Esophagus mucosa (tissue), 1 donor: ENCODE measurements at places on chromosomes 5 and 9.

DNA sequence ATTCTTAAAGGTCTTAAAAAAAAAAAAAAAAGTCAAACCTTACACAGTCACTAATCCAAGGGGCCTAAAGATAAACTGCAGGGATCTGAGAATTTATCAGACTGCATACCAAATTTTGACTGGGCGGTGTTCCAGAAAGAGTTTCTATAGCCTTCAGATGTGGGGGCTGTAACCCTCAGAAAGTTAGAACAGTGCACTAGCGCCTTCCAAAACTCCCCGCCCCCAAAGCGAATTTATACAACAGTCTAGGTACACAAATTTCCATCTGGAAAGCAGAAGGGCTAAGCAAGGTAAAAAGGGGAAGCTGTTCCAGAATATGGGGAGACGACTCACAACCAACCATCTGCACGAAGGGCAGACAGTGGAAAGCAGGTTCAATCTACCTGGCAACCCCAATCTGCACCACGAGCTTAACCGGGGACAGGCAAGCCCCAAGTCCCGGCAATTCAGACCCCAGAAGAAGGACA lies 813 bp downstream of the ERMP1 start:
- no peak for ATAC-seq

GRCh38 chr9:115923410-115923809 lies 230.2 kb upstream of the PAPPA start:
- no peak for ATAC-seq

- no peak for ATAC-seq
Observed at GRCh38 chr5:105508519-105508918, 1945.9 kb upstream of the NUDT12 start.

DNA sequence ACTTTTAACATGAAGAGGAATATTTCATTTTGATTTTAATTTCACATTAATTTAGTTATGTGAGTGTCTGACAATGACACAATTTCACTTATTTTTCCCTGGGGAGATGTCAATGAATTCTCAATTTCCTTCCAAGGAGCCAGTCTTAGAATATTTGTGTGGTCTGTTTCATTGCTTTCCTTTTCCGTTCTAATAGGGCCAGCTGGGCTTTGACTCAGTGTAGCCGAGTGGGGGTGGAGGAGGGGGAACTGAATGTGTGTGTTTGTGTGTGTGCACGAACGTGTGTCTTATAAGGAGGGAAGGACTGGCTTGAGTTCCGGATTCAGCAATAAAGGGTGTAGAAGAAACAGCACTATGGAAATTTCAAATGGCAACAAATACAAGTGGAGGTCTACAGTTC lies 100.0 kb downstream of the BASP1 start:
- ATAC-seq = no peak

DNA sequence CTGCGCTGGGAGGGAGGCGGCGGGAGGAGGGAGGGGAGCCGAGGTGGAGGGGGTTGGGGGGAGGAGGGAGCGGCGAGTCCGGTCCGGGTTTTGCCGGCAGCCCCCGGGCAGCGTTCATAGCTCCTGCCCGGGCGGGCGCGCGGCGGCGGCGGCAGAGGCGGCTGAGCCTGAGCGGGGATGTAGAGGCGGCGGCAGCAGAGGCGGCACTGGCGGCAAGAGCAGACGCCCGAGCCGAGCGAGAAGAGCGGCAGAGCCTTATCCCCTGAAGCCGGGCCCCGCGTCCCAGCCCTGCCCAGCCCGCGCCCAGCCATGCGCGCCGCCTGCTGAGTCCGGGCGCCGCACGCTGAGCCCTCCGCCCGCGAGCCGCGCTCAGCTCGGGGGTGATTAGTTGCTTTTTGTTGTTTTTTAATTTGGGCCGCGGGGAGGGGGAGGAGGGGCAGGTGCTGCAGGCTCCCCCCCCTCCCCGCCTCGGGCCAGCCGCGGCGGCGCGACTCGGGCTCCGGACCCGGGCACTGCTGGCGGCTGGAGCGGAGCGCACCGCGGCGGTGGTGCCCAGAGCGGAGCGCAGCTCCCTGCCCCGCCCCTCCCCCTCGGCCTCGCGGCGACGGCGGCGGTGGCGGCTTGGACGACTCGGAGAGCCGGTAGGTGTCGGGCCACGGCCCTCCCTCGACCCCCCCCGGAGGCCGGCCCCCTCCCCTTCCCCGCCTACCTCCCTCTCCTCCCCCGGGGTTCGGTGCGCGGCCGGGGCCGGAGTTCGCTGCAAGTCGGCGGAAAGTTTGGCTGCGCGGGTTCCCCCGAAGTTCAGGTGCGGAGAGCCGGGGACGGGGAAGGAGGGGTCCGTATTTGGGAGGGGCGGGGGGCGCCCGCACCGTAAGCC lies at the start of gene CXXC5:
CXXC5 (plus strand) TSS at position 145 of the 877 bp plus-strand sequence. CDS start 32,175 bp downstream, outside the sequence.
- ATAC-seq = peak; percentile 64

DNA sequence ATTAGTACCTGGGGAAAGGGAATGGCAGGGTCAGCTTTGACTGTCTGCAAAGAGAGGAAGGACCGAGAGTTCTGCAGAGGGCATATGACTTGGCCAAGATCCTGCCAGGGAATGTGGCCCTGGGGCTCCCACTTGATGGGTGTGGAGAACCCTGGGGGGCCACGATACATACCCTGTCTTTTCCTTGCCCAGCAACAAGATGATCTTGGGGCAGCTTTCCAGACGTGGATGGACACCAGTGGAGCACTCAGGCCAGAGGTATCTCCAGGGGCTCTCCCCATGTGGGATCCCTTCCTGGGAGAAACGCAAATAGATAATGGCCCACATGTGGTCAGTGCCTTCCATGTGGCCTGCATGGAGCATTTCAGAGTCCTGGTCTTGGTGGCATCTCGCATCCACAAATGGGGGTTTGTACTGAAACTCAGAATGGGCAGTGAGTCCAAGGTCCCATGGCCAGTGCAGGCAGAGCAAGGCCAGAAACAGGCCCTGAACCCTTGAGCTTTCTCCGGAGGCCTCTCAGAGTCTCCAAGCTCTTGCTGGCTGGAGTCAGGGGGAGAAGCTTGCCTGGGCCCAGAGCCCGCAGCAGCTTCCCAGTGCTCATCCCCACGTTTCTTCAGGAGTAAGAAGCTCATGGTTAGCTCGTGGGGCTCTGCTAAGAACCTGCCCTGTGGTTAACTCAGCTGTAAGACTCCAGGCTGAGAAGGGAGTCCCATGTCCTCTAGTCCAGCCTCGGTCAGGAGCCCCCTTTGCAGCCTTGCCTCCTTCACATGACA lies 18.3 kb upstream of the ORM1 start:
- no peak for ATAC-seq

GRCh38 chr9:117564839-117565238 lies 139.4 kb upstream of the TLR4 start:
- ATAC-seq = no peak

GRCh38 chr5:87307796-87308423 lies 40.2 kb downstream of the RASA1 start:
- no peak for ATAC-seq

DNA sequence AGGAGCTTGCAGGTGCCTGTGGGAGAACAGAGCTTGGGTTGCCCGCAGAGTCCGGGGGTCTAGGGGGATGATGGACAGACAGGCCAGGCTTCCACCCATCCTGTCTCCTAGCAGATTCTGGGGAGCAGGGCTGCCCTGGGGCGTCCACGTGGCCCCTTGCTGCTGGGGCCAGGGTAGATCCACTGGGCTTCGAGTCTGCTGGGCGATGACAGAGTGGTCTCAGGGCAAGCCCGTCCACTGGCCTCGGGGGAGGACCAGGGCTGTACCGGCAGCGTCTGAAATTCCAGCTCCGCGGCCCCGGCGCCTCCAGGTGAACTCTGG lies 124.2 kb upstream of the IRX4 start:
- ATAC-seq = no peak

GRCh38 chr5:122252319-122252718 lies 59.7 kb upstream of the SNCAIP start:
- ATAC-seq = no peak

- no peak for ATAC-seq
Observed at GRCh38 chr9:84002344-84002743, 21.7 kb downstream of the RMI1 start.

GRCh38 chr5:96855031-96855872 lies 21.0 kb upstream of the ERAP2 start:
- ATAC-seq = no peak

- no peak for ATAC-seq
Observed at GRCh38 chr5:162091336-162091735, 23.8 kb downstream of the GABRG2 start.

- ATAC-seq = no peak
Observed at GRCh38 chr5:111859031-111859430, 102.0 kb upstream of the NREP start.

DNA sequence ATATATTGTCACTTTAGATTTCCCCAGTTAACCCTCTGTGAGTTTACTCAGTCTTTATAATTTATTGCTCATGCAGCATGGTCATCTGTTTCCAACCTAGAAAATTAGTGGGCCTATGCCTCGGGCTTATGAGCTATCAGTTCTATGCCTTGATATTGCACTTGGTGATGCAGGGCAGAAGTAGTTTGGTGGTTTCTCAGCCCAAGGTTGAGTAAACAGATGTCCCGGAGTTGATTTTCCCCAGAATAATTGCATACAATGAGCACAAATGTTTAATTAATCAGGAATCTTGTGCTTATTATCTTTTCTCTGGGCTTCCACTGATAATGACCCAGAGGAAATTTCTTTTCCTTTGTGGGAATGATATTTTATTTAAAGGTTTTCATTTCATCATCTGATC lies 474.0 kb downstream of the CCDC171 start:
- no peak for ATAC-seq

DNA sequence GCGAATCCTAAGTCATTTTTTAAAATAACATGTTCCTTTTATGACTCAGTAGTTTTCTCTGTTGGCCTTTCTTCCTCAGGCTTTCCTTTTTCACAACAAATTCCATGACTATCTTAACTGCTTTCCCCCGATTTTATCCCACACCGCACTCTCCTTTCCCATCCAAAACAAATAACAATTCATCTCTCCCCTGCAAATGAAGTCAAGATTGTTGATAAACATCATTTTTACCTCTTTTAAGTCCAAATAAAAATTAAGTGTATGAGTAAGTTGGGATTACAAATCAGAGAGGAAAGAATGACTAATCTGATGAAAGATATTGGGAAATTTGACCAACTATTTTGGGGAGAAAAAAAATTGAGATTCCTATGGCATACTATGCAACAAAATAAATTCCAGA lies 47.3 kb downstream of the SEC61B start:
- ATAC-seq = no peak

DNA sequence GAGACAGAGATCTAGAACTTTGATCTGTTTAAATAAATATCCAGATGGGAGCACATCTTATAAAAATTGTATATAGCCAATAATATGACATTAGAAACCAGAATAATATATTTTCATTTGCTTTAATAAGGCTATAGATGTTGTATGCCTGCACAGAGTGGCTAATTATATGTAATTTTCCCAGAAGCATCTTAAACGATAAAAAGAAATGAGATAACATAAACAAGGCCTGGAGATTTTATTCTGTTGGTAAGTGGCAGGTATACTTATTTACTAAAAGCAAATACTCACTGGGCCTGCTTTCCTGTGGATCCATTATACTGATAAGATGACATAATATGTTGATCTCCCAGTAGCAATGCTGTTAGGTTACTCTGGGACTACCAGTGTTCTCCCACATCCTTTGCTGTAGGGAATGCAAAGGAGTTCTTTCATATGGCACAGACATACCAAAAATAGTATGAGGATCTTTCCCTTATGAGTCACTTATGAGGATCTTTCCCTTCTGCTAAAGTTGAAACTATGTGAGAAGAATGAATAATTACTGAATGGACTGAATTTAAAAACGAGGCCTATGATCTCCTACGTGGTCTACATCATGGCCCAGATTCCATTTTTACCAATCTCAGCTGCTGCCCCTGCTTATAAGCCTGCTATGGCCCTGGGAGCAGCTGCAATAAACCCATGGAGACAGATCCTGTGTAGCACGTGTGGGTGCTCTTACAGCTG lies 112.1 kb downstream of the NUDT12 start:
- no peak for ATAC-seq

DNA sequence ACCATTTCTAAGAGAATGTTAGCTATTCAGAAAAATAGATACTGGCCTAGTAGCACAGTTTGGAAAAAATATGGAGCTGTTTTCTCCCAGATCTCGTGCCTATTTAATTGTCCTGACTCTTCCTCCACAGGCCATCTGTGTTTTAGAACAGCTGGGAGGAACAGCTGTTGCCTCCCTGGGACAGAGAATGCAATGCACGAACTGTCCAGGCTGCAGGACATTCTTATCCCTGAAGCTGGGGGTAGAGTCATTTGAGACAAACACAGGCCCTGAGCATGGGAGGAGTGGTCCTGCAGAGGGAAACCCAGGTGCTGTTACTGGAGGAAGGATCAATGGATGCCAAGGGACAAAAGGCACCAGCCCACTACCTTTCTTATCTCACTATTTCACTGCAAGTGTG lies 20.9 kb upstream of the SPARC start:
- ATAC-seq = no peak

GRCh38 chr9:114994768-114995167 lies 64.4 kb upstream of the TNFSF8 start:
- no peak for ATAC-seq

DNA sequence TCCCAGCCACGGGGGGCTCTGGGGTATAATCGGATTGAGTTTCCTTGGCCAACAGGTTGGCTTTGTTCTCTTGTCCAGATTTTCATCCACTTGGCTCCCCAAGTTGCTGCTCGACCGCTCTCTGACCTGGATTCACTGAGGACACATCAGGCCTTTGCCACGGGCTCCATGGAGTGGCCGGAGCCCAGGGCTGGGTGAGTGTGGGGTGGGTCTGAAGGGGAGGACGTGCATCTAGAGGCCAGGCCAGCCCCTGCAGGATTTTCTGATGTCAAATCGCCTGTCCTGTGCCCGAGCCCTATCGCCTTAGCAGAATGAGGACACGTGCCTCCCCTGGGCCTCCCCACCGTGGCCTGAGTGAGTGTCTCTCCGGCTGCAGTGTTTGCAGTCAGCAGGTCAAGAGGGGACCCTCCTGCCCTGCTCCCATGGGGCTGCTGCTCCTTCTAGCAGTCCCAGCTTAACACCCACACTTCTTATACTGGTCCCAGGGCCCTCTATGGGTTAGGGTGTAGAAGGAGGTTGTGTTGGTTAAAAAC lies 89.1 kb upstream of the BOD1 start:
- ATAC-seq = no peak

DNA sequence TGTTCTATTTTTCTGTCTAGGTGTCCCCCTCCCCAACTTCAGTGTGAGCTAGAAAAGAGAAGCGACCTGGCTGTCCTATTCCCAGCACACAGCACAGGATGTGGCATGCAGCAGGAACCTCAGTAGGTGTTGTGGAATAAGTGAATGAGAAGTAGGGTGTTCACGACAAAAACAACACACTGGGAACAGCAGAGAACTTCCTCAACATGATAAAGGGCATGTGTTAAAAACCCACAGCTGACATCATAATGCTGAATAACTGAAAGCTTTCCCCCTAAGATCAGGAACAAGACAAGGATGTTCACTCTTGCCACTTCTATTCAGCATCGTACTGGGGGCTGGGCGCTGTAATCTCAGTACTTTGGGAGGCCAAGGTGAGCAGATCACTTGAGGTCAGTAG lies 155.6 kb upstream of the ZNF618 start:
- no peak for ATAC-seq

GRCh38 chr5:173782671-173783101 lies 105.5 kb upstream of the CPEB4 start:
- ATAC-seq = no peak

DNA sequence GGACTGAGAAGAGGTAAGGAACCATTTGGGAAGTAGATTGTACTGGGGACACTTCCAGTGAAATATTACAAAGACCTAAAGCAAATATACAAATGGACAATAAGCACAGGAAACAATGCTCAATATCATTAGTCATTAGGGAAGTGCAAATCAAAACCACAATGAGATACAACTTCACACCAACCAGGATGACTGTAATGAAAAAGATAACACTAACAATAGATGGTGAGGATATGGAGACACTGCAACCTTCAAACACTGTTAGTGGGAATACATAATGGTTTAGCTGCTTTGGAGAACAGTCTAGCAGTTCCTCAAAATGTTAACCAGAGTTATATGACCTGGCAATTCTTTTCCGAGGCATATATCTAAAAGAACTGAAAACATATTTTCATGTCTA lies 149.7 kb downstream of the TRPM3 start:
- no peak for ATAC-seq
